ENCODE measurements at places on chromosomes 7 and 10.
A peak's percentile ranks its signal among the peaks of the same experiment; 100 is the strongest.

- DNase-seq: no peak
These were observed 283.4 kb upstream of the FZD8 start for GRCh38 chr10:35925493-35925892.

DNA sequence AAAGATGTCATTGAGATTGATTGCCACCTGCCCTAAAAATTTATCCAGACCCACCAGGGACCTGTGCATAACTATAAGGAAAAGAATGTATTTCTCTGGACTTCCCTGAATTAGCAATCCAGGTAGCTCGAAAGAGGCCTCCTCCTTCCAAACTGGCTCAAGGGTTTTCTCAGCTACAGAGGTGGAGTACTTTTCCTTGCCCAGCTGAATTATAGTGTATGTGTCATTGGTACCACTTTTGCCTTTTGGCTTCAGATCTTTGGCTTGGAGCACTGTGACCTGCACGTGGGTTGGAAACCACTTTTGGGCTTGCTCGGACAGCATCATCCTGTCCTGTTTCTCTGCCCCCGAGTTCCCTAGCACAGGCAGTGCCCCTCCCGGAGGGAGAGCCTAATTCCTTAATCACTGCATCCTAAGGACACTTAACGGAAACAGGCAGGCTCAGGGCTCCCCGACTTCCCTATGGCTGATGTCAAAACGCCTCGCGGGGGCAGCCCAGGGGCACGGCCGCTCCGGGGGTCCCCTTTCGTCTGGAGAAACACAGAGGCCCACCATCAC is 825 bp downstream of the RAB11FIP2 start:
- peak; percentile 86 for DNase-seq

GRCh38 chr10:103668351-103669242 is 175.1 kb downstream of the NEURL1 start:
- DNase-seq: peak; percentile 70

GRCh38 chr7:130461272-130461671 is 20.5 kb upstream of the CEP41 start:
- no peak for DNase-seq

DNA sequence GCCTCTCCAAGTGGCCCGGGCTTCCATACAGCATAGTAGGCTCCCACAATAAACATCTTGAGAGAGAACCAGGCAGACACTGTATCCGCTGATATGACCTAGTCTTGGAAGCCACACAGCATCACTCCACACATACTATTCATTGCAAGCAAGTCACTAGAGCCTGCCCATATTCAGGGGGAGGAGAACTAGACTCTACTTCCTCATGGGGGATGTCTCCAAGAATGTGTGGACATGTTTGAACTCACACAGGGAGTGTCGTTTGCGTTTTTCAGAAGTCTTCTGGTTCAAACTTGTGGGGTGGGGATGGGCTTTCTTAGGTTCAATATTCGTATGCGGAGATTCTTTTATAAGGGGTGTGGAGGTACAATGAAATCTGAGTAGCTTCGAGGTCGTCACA is 232.6 kb upstream of the HABP2 start:
- DNase-seq: no peak

DNA sequence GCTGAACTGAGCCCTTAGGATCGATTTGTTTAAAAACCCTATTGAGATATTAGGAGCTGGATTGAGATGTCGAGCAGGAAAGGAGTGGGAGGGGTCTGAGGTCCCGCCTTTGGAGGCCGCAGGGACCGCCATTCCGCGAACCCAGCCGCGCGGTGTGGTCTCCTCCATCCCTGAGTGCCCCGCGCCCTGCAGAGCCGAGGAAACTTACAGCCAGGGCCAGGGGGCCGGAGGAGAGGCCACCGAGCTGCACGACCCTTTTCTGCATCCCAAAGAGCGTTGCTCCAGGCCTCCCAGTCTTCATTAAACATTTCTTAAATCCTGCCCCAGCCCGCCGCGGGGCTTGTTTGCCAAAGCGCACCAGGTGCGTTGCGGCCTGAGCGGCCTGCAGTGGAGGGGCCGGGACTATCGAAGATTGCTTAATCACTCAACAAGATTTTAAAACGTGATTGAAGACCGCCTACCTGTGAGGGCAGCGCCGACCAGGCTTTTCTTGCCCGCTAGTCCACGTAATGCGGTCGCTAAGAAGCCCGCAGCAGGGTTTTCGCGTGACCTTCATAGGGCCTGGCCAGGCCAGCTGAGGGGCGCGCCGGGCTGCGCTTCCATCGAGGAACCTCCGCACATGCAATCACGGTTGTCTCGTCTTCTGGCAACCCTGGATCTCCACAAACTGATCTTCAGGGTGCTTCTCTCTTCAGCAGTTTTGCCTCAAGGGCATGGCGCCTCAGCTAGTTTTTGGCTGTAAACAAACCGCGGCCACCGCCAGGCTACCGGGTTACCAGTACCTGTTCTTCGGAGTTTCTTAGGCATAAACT is 2.0 kb upstream of the CTBP2 start:
- no peak for DNase-seq

DNA sequence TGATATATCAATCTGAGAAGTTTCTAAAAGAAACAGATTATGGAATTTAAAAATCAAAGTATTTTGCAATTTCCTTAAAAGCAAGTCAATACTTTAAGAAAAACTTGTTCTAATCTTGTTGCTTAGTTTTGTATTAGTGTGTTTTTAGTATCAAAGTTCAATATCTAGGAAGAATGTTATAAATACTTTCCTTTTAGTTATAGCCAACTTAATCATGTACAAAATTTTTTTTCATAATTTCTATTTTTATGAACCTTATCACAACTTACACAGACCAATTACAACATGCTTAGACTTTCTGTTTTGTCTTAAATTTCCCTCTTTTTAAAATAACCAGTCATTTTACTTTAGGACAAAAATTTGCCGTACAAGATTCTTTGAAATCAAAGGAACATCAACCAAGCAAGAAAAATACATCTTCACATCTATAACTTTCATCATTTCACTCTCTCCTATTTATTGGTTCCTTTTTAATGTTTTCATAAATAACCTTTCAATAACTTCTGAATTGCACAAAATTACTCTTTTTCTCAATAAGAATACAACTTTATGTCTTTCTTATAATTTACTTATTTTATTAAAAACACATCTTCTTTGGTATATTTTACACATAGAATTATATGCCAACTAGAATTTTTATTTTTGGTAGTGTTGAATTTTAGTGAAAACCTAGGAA is 308.2 kb upstream of the GLI3 start:
- no peak for DNase-seq

DNA sequence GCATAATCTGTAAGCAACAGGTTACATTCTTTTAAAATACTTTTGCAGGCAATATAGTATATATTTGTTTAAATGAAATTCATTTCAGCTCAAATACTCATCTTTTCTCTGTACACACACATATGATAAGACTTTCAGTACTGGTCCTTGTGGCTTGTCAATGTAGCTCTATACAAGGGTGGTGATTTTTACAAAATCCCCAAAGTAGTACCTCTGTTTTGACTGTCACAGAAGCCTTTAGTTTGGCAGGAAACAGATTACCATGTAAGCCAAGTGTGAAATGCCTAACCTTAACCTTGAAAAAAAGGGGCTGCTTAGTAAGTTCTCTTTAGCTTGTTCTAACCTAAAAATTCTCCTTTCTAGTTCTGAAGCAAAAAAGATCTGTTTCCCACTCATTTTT is 87.9 kb downstream of the KCND2 start:
- DNase-seq: no peak

DNA sequence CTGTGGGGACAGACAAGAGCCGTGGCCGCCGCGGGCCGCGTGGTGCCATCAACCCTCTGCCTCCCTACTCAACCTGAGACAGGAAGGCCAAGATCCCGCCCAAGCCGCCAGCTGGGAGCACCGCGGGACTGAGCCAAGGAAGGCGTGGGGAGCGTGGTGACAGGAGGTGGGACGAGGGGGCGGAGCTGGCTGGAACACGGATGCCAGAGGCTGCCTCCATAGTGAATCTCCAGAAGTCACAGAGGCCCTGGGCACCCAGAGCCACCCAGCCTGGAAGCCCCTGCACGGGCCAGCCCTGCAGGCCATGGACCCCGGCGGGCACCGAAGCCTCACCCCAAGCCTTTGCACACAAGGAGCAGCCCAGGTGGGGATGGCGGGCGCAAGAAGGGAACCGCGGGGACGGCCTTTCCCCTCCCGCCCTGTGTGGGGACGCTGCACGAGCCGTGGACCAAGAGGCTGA is 18.1 kb upstream of the DPYSL4 start:
- no peak for DNase-seq

DNA sequence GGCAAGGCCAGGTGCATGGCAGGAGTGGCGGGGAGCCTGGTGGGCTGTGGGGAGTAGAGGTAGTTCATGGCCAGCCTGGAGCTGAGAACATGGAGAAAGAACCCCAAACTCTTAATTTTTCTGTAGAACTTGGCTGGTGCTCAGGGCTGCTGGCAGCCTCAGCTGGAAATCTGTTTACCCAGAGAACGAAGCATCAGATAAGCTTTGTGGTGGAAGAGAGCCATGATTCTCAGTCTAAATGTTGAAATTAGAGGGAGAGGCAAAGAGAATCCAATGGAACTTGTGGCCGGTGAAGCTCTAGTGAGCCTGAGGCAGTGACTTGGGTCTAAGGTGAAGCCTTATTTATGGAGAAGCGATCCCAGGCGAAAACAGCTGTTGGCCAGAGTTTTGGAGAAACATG is 126.4 kb downstream of the CCDC3 start:
- DNase-seq: no peak

- DNase-seq: no peak
These were observed 157.9 kb downstream of the ELMO1 start for GRCh38 chr7:37290731-37291130.

DNA sequence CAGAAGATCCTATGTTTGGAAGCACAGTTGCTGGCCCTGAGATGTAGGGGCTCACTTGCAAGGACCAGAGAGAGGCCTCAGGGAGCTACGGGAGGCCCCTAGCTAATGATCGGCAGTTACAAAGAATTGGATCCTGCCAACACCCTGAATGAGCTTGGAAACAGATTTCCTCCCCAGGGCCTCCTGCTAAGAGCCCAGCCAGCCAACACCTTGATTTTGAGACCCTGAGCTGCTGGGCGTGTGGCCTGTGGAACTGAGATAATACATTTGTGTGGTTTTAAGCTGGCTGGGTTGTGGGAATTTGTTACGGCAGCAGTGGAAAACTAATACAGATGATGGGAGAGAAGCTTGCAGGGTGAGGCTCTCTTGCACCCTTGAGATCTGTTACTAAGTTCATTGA is 3.9 kb downstream of the DOCK1 start:
- no peak for DNase-seq

DNA sequence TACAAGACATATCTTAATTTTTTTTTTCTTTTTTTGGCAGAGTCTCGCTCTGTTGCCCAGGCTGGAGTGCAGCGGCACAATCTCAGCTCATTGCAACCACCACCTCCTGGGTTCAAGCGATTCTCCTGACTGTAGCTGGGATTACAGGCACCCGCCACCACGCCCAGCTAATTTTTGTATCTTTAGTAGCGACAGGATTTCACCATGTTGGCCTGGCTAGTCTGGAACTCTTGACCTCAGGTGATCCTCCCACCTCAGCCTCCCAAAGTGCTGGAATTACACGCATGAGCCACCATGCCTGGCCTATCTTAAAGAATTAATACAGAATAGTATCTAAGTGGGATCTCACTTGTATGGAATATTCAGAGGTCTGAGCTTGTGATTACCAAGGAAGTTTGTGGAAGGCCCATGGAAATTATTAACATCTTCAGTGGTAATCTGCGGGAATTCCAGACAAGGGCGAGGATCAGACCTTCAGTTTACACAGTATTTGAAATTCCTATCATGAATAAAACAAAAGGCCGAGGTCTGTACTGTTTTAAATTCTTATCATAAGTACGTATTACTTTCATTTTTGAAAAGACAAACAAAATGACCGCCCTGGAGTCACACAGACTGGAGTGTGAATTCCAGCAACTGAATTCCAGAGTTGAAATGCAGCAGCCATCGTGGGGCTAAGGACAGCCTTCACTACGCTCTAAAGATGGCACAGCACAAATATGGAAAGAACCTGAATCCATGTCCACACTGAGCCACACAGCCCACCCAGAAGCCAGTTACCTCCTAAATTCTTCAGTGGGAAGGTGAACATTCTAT is 16.7 kb downstream of the GPRIN2 start:
- no peak for DNase-seq

Measured in RKO (cell line).